Activated naive CD8-positive, alpha-beta T cell treated with anti-CD3 and anti-CD28 coated beads, Interleukin-2, amount 10 ng/mL, durations not matched to agents 7 days and 5 days (primary cell): ENCODE measurements at places on chromosomes 11 and 22. TPM values are rescaled to one million over a fixed set of nuclear protein-coding genes. Genes with fewer than 3 reads are reported as not detected.

DNA sequence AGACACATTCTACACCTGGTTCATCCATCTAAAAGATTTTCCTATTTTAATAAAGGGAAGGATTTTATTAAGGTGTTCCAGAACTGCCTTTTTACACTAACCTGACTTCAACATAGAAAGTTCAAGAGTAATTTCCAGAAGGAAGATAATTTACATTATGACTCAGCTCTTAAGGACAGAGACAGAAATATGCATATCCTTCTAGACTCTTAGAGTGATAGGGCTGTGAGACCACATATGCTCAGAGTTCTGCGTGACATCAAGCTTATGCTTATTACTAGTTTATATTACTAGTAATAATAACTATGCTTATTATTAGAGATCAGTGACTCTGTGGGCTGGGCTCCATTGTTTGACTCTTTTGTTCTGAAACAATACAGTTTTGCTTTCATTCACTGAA is 4.6 kb downstream of the PDGFD start:
- no peak for DNase-seq

DNA sequence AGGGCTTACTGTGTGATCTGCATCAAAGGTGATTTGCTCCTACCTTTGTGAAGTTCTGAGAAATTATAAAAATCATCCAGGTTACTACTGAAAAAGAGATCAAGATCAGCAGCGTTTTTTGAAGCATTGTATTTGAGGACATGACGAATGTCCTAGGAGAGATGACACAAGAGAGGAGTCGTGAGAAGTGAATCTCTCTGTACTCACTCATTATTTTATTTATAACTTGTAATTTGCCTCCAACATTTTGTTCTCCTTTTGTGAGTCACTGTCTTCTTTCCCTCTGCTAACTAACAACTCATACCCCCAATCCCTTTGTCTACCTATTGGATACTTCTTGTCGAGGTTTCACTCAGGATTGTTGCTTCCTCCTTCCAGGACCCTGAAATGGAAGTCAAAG is 8.6 kb downstream of the NXPE1 start:
- DNase-seq = no peak

DNA sequence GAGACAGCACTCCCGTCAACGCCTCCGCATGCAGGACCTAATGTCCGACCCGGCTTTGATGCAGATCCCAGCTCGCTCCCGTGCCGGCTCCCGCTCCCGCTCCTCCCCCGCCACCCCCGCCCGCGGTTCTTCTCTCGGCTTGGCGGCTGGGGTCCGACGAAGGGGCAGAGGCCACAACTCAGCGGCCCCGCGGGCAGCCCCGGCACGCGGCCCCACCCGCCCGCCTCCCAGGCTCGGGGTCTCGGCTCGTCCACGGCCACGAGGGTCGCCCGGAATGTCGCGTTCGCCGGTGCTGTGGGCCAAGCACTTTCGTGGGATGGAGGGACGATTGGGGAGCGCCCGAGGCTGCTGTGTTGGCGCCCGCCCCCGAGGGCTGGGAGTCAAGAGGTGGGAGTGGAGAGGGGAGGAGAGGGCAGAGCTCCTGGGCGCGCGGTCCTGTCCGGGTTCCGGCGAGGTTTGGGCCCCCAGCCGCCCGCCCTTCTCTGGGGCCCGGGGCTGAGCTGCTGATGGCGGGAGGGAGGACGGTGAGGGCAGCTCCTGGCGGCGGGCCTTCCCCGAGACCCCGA is 5.3 kb upstream of the TBX1 start:
- DNase-seq = no peak

DNA sequence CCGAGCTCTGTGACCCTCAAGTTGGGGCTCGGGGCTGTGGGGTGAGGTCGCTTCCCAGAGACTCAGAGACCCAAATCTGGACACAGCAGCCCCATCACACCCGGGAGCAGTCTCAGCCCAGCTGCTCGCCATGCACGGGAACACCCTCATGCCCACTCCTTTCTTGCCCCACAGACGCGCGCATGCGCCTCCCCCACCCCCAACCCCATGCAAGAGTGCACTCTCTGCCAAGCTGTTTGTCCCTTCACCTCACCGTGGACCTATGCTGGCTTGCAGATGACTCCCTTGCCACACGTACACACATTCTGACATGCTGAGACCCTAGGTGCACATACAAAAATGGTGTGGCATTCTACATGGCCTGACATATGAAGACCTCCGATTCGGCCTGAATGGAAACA is 478 bp upstream of the CD248 start:
- DNase-seq = no peak

The IFITM10 gene
- total RNA-seq = 0.82 TPM
